H1 (cell line): ENCODE measurements at places on chromosomes 16 and 17. TPM values are rescaled to one million over a fixed set of nuclear protein-coding genes. Genes with fewer than 3 reads are reported as not detected.

KIF18B gene
- total RNA-seq: 58.1 and 59.4 TPM in 2 replicates

MINK1 gene
- total RNA-seq: 74.4 and 77.7 TPM in 2 replicates

GJD3 gene
- total RNA-seq: 1.4 and 1.9 TPM in 2 replicates

KRT40 gene
- total RNA-seq: not detected in 2 replicates

DLX3 gene
- total RNA-seq: 0.15 TPM in 1 of 2 replicates, not detected in the other

CACNA1G gene
- total RNA-seq: 4.8 and 4.9 TPM in 2 replicates

CCDC43 gene
- total RNA-seq: 33.2 and 38.1 TPM in 2 replicates

SLC6A2 gene
- 0.40 TPM in 1 of 2 replicates, not detected in the other for total RNA-seq

CHTF8 gene
- 138 and 146 TPM in 2 replicates for total RNA-seq

ZNF232 gene
- 39.8 and 41.0 TPM in 2 replicates for total RNA-seq

DNA sequence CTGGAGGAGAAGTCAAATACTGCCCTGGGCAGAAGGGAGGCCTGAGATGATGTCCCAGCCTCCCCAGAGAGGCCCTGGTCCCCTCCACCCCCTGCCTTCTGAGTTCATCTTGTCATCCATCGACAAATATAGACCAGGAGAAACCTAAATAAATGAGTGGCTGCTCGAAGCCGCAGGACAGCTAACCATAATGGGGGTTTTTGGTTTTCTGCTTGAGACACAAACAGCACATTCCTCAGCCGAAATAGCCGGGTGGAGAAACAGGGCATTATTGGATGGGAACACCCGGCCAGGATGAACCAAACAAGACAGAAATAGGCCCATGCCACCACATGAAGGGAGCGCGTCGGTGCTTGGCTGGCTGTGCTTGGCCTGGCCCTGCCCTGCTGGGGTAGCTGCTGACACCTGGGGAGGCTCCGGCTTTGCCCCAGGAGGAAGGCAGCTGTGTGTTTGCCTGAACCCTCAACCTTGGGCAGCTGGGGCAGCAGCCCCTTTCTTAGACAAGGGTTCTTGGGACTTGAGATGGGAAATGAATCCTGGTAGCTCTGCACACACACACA is 188.1 kb downstream of the IRX5 start:
- no peak for DNase-seq

DNA sequence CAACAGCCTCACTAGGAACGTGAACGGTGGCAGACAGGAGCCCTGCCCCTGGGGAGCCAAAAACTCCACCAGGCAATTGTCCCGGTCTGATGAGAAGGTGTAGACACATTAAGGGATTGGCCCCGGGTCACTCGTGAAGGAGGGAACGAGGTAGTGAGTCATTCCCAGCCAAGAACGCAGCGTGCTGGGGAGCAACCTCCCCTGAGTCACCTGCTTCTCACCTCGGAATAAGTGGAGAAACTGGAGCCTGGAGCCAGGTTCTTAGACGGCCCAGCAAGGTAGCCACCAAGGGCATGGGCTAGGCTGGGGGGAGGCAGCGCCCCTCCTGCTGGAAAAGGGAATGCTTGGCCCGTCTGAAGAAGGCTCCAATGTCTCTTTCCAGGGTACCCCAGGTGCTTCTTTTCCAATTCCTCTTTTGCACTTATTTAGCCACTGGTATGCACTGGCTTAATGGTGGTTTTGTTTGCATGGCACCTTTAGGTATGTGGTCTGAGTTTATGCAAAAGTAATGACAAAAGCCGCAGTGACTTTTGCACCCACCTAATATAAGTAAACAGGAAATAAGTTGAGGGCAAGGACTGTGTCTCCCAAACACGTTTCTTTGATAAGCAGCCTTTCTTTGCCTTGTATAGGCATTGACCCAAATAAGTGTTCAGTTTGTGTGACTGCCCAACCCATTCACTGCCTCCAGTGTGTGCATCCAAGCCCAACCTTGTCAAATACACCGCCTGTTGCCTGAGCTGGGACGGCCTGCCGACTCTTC is 1.8 kb upstream of the HELZ start:
- DNase-seq: peak; percentile 54

- no peak for DNase-seq
These were observed 264.9 kb downstream of the FTO start for GRCh38 chr16:53968896-53969295.

- DNase-seq: no peak
These were observed 15.8 kb downstream of the TSNAXIP1 start for GRCh38 chr16:67822511-67822910.

- DNase-seq: no peak
These were observed 232.3 kb downstream of the WWOX start for GRCh38 chr16:78331731-78332130.

- no peak for DNase-seq
These were observed 2.8 kb upstream of the MATCAP1 start for GRCh38 chr16:67186550-67186950.

GRCh38 chr17:31573861-31574260 is 182.4 kb downstream of the RAB11FIP4 start:
- no peak for DNase-seq

DNA sequence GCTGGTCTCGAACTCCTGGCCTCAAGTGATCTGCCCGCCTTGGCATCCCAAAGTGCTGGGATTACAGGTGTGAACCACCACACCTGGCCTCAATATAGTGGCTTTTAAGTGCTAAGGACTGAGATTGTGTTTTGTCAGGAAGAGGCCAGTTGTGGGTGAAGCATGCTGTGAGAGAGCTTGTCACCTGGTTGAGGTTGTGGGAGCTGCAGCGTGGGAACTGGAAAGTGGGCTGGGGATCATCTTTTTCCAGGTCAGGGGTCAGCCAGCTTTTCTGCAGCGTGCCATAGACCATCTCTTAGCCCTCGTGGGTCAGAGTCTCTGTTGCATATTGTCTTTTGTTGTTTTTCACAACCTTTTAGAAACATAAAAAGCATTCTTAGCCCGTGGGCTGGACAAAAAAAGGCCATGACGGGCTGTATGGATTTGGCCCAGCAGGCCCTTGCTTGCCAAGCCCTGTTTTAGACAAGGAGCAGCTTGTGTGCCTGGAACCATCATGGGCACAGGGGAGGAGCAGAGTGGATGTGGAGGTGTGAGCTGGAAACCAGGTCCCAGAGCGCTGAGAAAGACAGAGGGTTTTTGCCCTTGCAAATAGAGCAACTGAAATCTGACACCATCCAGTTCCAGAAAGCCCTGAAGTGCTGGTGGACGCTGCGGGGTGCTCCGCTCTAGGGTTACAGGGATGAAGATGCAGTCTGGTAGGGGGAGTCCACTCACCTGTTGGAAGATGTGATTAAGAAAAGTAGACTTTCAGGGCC is 5.5 kb downstream of the BIRC5 start:
- no peak for DNase-seq

- no peak for DNase-seq
These were observed 20.4 kb downstream of the BEAN1 start for GRCh38 chr16:66447491-66447890.

GRCh38 chr17:65261682-65262636 is 124.8 kb downstream of the RGS9 start:
- DNase-seq: no peak

- DNase-seq: no peak
These were observed 408.1 kb downstream of the XYLT1 start for GRCh38 chr16:17062676-17063075.

DNA sequence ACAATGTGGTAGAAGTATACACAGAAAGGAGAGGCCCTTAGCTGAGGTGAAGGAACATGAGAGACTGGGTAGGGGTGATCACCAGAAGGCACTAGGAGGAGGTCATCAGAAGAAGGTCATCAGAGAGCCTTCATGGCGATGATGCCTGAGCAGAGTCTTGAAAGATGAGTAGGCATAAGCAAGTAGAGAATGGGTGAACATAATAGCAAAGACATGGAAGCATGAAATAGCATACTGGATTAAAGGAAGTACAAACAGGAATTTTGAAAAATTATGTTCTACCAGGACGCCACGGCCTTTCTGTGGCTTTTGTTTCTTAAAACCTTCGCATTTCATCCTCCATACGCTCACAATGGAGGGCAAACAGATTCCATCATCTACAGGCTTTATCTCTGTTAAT is 2.9 kb downstream of the IKZF3 start:
- DNase-seq: no peak

DNA sequence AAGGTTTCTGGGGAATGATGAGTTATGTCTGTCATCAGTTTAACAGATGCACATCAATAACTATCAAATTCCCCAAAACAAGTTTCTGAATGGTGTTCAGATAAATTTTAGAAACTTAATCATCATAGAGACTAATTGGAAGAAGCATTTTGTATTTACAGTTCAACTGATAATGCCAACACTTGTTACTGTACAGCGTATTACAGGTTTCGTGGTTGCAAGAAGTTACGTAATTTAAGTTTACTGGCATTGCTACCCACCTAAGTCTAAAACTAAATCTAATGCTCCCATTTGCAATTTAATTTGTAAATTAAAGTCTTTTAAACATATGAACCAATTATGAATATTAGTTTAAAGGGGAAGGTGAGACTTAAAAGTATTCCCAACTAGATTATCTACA is 3.0 kb downstream of the SRSF1 start:
- DNase-seq: no peak

DNA sequence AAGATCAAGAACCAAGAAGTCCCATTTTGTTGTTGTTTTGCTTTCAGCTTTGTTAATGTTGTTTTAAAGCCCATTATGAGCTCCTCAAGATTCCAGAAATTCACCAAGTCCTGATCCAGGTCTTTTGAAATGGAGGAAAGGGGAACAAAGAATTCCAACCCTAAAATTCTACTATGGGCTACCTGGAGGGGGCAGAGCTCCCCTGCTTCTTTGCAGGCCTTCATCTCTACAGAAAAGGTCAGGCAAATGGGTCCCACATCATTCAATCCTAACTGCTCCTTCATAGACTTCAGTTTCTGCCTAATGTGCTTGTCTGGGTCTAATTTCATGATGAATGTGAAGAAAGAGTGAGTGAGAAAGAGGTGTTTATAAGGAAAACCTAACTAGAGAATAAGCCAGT is 375.5 kb downstream of the TOX3 start:
- no peak for DNase-seq

DNA sequence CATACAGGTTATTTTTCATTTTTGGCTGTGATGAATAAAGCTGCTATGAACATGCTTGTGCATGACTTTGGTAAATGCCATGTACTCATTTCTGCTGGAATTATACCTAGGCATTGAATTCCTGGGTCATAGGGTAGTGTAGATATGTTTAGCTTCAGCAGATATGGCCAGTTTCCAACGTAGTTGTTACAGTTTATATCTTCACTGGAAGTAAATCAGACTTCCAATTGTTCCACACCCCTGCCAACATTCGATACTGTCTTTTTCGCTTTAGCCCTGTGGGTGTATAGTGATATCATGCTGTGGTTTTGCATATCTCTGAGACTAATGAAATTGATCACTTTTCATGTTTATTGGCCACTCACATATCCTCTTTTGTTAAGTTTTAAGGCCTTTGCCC is 50.4 kb downstream of the ARHGAP27 start:
- no peak for DNase-seq

GRCh38 chr16:54933281-54934011 is 2.8 kb downstream of the IRX5 start:
- no peak for DNase-seq

- DNase-seq: no peak
These were observed 48.6 kb upstream of the CBFA2T3 start for GRCh38 chr16:89025636-89026035.

GRCh38 chr16:73993878-73994277 is 302.7 kb upstream of the PSMD7 start:
- no peak for DNase-seq

GRCh38 chr16:11482946-11483748 is 103.6 kb downstream of the LITAF start:
- DNase-seq: no peak

- no peak for DNase-seq
These were observed 12.7 kb upstream of the DOC2B start for GRCh38 chr17:193841-194806.
